ENCODE measurements at places on chromosomes 12 and 14.

GRCh38 chr14:29743531-29743930 is 184.1 kb downstream of the PRKD1 start:
- DNase-seq: no peak

GRCh38 chr14:42944284-42944683 is 1337.6 kb downstream of the LRFN5 start:
- DNase-seq: no peak

DNA sequence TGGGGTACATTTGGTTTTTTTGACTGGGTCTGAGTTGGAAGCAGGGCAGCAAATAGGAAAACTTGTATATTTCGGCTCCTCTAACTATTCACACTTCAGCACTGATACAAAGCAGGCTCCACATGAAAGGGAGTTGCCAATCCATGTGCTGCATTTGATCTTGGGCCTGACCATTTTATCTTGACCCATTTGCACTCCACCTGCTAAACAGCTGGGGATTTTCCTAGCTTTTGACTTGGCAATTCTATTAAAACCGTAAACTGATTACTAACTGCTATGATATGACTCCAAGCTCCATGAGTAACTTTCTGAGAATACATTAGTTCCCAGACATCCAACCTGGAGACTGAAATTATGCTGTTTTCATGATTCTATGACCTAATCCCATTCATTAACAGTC is 797.1 kb downstream of the BCL11B start:
- DNase-seq: no peak

- no peak for DNase-seq
Measured at GRCh38 chr14:101948666-101949216, 15.6 kb upstream of the DYNC1H1 start.

GRCh38 chr12:3202096-3202495 is 124.9 kb downstream of the TSPAN9 start:
- no peak for DNase-seq

DNA sequence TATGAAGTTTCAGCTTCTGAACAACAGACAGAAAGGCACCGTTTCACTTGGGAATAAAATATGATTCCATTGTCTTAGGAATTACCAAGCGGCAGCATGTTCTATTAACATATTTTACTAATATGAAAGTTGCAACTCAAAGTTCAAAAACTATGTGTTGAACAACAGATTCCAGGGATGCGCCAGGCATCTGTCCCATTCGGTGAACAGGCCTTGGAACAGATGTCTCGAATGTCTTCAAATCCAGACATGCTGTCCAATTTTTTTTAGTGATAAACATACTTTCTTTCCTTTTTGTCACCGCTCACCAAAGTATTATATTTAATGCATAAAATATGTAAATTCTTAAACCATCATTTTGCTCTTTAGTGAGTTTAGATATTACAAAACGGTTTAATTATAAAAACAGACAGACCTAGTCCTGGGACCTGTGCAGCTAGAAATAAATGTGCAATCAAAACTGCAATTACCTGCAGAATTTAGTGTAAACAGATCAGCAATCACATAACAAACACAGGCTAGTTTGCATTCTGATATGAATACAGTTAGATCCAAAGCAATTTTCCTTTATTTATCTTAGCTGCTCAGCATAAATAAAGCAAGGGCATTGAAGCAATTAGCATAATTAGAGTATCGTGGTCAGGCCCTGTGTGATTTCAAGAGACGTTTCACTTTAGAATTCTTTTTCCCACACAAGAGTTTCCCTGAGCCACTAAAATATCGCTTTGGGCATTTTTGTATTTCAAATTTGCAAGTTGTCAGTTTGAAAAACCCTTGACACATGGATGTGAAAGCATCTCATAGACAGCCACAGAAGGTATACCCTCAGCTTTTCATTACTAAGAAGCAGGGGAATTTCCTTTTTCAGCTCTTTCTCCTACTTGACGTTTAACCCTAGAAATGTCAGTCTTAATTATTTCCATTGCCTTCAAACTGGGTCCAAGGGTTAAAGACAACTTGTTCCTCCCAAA is 420.8 kb downstream of the EGLN3 start:
- DNase-seq: no peak

DNA sequence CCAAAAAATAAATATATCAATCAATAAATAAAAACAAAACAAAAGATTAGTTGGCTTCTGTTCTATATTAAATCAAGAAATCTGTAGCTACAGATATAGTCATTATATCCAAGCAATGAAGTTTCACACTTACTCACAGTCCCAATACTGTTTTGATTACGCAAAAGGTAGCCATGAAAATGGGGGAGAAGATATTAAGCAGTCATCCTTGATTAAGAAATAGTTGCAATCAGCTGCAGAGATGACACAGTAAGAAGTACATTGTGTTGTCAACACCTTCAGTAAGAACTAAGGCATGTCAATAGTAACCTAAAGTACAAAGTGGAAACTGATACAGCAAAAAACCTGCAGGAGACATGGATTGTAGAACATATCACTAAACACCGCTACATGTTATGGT is 11.0 kb upstream of the RHOJ start:
- DNase-seq: no peak

- DNase-seq: no peak
Measured at GRCh38 chr12:63909746-63910145, 65.2 kb downstream of the SRGAP1 start.

DNA sequence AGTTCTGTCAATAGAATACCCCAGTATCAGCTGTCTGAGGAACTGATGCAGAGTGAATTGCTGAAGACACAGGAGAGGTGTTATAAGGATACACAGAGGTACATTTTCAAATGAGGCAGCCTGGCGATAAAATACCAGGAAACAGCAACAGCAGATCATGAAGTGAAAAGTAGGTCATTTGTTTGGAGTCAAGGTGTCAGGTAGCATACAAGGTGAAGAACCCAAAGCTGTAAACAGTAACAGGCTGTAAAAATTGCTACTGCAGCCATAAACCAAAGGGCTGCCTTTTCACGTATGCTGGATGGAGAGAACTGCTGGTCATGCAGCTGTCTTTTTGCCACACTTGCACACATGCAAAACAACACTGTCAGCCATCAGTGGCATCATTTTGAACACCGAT is 9.3 kb upstream of the TWF1 start:
- DNase-seq: no peak

GRCh38 chr12:122412851-122413433 is 9.5 kb downstream of the CLIP1 start:
- no peak for DNase-seq

GRCh38 chr12:21541773-21542172 is 15.7 kb downstream of the SPX start:
- no peak for DNase-seq

DNA sequence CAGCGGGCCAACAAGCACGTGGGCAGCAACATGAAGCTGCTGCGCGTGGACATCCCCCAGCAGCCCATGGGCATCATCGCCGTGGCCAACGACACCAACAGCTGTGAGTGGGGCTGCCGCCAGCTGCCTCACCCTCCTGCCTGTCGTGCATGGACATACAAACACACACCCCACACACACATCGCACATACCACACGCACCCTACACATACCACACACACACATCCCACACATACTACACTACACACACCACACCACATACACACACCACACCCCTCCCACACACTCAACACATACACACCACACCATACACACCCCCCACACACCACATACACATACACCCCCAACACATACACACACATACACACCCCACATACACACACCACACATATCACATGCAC is 25.2 kb upstream of the NXPH4 start:
- no peak for DNase-seq

DNA sequence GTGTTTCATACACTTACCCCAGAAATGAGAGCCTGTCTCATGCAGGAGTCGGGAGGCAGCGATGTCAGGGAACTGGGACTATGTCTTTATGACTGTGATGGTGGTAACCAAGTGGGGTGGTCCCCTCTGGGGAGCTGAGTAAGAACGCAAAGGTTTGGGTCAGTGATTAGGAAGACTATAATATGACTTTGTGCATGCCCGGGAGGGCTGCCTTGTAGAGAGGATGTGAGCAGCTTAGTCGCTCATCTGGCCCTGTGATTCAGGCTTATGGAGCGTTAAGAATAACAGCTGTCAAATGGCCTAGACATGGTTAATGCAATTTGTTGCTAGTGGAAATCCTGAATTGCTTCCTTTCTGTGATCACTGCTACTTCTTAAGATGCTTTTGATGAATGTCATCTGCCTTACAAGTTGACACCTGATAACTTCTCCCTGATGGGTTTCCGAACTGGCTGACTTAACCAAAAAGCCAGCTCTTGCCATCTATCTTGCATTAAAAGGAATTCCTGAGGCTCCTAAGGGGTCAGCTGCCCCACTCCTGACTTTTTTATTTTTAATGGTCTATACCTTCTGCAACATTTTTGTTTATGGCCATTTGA is 35.4 kb upstream of the AACS start:
- DNase-seq: no peak

DNA sequence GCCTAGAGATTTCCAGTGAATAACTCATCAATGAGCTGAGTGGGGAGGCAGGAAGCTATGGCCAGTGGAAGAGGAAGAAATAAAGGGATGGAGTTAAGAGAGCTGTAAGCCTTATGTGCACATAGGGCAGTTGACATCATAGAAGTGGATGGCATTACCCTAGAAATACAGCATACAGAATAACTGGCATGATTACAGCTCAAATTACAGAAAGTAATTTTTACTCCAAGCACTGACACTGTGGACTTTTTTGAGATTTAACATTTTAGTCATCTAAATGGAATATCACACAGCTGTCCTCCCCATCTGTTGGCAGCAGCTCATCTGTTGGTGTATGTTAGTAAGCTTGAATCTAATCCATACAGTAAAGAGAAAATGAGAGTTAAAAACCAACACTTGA is 5.4 kb upstream of the IPO8 start:
- no peak for DNase-seq

DNA sequence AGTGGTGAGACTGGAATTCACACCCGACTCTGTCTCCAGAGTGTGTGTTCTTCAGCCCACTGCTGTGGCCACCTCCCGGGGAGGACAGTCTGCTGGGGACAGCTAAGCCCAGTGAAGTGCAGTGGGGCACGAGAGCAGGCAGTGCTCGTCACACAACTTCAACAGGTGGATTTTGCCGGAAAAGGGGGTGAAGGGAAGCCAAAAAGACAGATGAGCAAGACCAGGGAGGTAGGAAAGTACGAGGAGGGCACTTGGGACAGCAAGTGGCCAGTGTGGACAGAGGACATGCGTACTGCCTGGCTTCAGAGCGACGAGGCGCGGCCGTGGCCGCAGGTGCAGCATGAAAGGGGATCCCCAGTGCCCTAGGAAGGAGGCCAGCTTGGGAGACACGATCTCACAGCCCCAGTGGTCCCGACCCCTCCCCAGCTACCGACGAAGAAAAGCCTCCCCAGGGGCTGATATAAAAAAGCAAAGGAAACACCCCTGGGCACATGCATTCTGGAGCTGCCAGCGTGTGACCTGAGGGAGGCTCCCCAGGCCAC is 96.1 kb downstream of the FBXL14 start:
- no peak for DNase-seq

GRCh38 chr14:50088117-50088515 is 28.3 kb downstream of the VCPKMT start:
- DNase-seq: no peak

GRCh38 chr14:71591929-71592328 is 340.3 kb upstream of the RGS6 start:
- DNase-seq: peak; percentile 47

DNA sequence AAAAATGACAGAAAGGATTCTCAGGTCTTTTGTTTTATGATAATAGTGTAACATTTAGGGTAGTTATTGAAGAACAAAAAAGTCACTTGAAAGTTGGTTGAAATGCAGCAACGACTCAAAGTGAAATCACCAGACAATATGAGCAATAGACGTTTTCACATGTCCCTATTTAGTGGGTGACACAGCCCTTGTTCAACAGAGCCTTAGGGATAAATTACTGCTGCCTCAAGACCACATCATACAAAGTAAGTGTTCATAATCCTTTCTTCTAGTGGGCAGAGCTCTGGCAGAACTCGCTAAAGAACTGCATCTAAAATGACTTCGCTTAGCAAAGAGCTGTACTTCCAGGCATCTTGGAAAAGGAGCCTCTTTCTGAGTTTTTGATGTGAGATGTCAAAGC is 128.5 kb upstream of the LMNTD1 start:
- DNase-seq: no peak

DNA sequence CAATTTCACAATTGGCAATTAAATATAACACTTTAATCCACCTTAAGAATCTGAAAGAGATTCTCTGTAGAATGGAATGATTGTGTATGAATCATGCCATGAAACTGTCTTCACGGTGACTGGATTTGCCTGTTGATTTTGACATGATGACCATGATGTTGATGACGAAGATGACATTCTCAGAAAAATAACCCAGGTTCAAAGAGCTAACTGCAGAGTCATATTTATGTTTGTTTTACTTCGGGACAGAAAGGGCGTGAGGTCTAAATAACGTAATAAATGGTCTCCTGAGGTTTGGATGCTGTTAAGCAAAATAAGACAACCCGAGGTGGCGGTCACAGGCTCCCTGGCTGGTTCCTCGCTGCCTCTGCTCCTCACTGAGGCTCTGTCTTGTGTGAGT is 532.0 kb downstream of the TMEM121 start:
- DNase-seq: no peak

- no peak for DNase-seq
Measured at GRCh38 chr12:15859116-15859515, 23.1 kb upstream of the STRAP start.

DNA sequence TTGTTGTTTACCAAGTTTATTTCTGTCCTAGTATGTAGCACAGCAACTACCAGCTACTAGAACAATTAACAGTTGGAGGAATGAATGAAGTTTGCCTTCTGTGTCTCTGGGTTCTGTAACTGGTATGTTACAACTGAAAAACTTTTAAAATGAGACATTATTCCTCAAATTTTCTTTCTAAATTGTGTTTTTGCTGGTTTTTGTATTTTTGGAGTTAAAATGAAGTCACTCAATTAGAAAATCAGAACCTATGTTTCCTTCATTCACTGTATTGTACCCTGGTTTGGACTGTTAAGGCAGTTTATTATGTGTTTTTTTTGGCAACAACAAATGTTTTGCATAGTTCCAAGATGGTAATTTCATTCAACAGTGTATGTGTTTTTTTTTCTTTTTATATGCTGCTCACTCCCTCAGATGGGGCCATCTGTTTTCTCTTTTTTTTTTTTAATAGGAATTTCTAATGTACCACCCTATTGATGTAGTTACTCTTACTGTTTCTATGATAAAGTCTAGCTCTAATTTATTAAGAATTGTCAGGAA is 30.2 kb upstream of the EVL start:
- DNase-seq: no peak

- DNase-seq: peak; percentile 88
Measured at GRCh38 chr12:124767066-124767821, 96.4 kb downstream of the SCARB1 start.
